Activated naive CD8-positive, alpha-beta T cell treated with anti-CD3 and anti-CD28 coated beads for 36 hours (primary cell): ENCODE measurements at places on chromosomes 12 and 14.

DNA sequence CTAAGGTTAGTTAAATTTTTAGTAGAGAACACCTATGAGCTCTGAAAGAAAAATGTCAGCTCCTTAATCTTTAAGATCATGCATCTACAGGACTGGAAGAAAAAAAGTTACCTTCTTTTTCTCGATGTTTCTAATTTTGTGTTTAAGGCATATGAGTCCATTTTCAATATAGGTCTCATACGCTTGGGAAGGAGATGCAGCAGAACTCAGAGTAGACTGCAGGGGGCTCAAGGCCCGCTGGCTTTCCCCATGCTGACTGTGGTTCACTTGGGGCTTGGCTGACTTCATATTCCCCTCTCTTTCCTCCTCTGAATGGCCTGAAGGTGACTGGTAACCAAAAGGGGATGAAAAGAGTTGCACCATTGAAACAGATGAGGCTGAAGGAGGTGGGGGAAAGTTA is 1.5 kb downstream of the CAPRIN2 start:
- peak; percentile 24 for DNase-seq

GRCh38 chr14:73625706-73626105 is 13.4 kb downstream of the ACOT6 start:
- no peak for DNase-seq

DNA sequence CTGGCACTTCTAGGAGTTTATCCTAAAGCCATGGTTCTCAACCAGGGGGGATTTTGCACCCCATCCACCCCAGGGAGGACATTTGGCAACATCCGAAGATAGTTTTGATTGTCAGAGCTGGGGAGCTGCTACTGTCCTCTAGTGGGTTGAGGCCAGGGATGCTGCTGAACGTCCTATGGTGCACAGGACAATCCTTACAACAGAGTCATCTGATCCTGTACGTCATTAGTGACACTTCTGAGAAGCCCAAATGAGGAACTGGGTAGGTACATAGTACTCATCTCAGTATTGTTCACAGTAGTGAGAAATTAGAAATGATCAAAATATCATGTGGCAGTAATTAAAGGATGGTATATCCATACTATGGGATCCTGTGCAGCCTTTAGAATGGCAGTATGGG is 185.1 kb downstream of the CHST11 start:
- no peak for DNase-seq

- DNase-seq, result no peak
These were observed 134.8 kb downstream of the ITPR2 start for GRCh38 chr12:26698186-26698585.

DNA sequence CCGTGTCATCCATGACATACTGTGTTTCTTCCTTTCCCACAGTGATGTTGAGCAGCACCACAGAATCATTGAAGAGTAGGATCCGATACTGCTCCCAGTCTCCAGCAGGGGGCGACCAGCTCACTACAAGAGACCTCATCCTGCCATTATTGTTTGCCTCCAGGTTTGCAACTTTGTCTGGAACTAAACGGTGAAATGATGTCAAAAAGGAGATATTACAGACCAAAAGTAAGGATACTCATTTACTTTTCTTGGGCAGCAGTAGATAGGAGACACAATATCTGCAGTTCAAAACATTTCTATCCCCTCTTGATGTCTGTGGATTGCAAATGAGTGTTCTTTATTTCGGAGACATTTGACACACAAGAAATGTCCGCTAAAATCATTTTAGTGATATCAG is 47.2 kb downstream of the PTPRB start:
- peak; percentile 44 for DNase-seq

- DNase-seq, result no peak
These were observed 50.8 kb upstream of the ISM2 start for GRCh38 chr14:77549451-77549850.
